ENCODE measurements at places on chromosomes 12 and 14. TPM values are rescaled to one million over a fixed set of nuclear protein-coding genes. Genes with fewer than 3 reads are reported as not detected.
A peak's percentile ranks its signal among the peaks of the same experiment; 100 is the strongest.

- no peak for DNase-seq
- H3K4me3 ChIP-seq = no peak overlapping the region
- no peaks in the 10 kb centered on the region for H3K4me1 ChIP-seq
- H3K27ac ChIP-seq = no peak overlapping the region
Measured at GRCh38 chr12:84376320-84376719, 536.3 kb downstream of the SLC6A15 start.

The RFX4 gene
- total RNA-seq = 52.7 TPM

The CD69 gene
- total RNA-seq = 2.1 TPM

The ADGRD1 gene
- total RNA-seq = 42.8 TPM

- no peaks in the 10 kb centered on the region for H3K36me3 ChIP-seq
- peak; percentile 27 for DNase-seq
- H3K27ac ChIP-seq = no peak overlapping the region
- peaks cover 11% of the 10 kb centered on the region for H3K4me1 ChIP-seq
- no peak overlapping the region for H3K4me3 ChIP-seq
Measured at GRCh38 chr14:100128688-100129087, 30.8 kb downstream of the DEGS2 start.

- no peak for DNase-seq
- no peak overlapping the region for H3K4me3 ChIP-seq
- no peaks in the 10 kb centered on the region for H3K27me3 ChIP-seq
- no peaks in the 10 kb centered on the region for H3K36me3 ChIP-seq
- no peaks in the 10 kb centered on the region for H3K4me1 ChIP-seq
Measured at GRCh38 chr12:22971701-22972191, 346.8 kb downstream of the ETNK1 start.

The IL25 gene
- 0.68 TPM for total RNA-seq

DNA sequence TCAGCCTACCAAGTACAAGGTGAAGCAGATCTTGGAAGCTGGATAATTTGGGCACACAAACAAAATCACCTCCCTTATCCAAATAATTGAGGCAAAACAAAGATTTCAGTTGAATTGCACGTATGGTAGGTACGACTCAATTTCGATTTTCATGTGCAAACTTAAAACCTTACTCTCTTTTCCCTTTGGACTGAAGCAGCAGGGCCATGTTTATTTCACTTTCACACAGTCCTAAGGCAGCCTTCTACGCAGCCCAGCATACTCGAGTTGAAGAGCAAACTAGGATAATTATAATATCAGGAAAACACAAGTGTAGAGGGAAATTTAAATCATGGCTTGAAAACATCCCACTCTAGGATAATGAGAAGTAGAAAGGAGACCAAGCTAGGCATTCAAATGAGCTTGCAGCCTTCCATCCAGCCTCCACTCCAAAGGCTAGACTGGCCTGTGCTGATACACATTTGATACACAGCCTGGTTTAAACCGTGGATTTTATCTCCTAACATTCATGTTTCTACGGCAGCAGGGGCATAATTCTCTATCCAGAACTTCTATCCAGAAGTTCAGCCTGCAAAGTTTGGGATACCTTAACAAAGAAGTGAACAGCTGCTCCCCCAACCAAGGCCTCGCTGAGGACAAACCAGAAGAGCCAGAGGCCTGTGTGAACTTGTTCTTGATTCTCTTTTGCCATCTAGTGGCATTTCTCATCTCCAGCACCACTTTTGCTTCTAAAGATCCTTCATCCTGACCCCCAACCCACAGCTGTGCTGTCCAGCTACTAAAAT, 2.4 kb upstream of the RNASE7 start:
- H3K4me1 ChIP-seq = peaks cover 22% of the 10 kb centered on the region
- H3K4me3 ChIP-seq = no peak overlapping the region
- H3K27me3 ChIP-seq = no peaks in the 10 kb centered on the region

DNA sequence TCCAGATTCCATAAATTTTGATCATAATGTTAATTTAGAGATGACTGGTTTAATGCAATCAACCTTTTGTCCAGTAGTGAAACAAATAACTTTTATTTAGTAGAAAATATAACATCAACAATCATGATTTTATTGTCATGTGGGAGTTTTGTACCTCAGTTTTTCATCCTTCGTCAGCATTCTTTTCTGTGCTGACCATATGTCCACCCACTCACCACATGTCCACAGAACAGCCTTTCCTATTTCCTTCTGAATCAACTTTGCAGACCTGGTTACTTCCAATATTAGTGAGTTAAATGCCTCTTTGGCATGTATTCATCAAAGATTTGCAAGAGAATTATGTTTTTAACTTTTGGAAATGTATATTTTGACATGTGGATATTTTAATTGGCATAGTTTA, 36.8 kb upstream of the CNTN1 start:
- no peak overlapping the region for H3K4me3 ChIP-seq
- H3K4me1 ChIP-seq = no peaks in the 10 kb centered on the region
- no peaks in the 10 kb centered on the region for H3K27me3 ChIP-seq
- H3K36me3 ChIP-seq = no peaks in the 10 kb centered on the region
- DNase-seq = no peak

- H3K4me1 ChIP-seq = no peaks in the 10 kb centered on the region
- no peak overlapping the region for H3K27ac ChIP-seq
- no peaks in the 10 kb centered on the region for H3K27me3 ChIP-seq
- H3K36me3 ChIP-seq = no peaks in the 10 kb centered on the region
- DNase-seq = no peak
- H3K4me3 ChIP-seq = no peak overlapping the region
Measured at GRCh38 chr12:6980740-6981139, 10.0 kb downstream of the EMG1 start.

- no peak overlapping the region for H3K27ac ChIP-seq
- no peak overlapping the region for H3K4me3 ChIP-seq
- no peaks in the 10 kb centered on the region for H3K36me3 ChIP-seq
- no peaks in the 10 kb centered on the region for H3K27me3 ChIP-seq
Measured at GRCh38 chr14:21940887-21941856, 267.6 kb upstream of the OR4E1 start.

The KERA gene
- 0.24 TPM for total RNA-seq

The SLC22A17 gene
- 56.6 TPM for total RNA-seq

GRCh38 chr14:68695326-68695768, 97.5 kb downstream of the ZFP36L1 start:
- H3K4me1 ChIP-seq = peaks cover 6% of the 10 kb centered on the region
- no peaks in the 10 kb centered on the region for H3K27me3 ChIP-seq
- H3K36me3 ChIP-seq = no peaks in the 10 kb centered on the region
- no peak for DNase-seq

- no peak for DNase-seq
Measured at GRCh38 chr12:16095531-16096110, 181.9 kb downstream of the SLC15A5 start.

DNA sequence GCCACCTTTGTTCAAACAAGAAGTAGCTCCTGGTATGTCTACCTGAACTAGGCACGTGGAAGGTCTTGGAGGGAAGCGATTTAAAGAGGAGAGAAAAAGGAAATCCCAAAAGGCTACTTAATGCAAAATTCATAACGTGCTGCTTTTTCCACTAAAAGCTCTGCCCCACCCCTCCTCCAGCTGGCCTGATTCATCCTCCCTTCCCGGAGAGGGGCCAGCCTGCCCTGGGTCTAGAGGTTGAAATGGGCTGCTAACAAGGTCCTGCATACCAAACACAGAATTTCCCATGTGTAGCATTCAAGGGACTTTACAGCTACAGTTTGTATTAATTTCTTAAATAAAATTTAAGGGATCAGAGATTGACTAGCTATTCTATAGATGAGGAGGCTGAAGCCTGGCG, 83.2 kb downstream of the KNTC1 start:
- H3K36me3 ChIP-seq = no peaks in the 10 kb centered on the region
- no peak overlapping the region for H3K4me3 ChIP-seq
- no peak for DNase-seq
- no peaks in the 10 kb centered on the region for H3K27me3 ChIP-seq

DNA sequence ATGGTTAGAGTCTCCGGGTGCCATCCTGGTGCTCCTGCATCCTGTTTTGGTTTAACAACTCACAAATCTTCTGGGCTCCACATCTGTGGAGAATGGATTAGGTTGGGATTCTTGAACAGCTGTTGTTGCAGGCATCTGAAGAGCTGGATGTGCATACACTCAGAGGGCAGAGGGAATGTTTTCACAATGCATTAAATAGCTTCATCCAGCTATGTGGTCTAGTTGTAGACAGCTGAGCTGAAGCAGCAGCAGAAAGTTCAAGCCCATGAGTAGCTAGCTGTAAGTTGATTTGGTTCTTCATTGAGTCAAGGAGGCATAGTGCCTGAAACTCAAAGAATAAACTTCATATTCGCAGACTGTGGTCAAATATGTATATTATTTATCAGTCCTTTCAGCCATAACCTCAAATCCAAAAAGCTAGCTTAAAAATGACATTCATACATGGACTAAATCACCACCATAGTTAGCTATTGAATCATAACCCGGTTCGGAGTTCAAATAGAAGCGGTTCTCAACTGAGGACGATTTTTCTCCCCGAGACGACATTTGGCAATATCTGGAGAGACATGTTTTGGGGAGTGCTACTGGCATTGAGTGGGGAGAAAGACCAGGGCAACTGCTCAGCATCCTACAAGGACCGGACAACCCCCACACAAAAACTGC, 858 bp upstream of the ANKRD13A start:
- no peak for DNase-seq
- no peaks in the 10 kb centered on the region for H3K27me3 ChIP-seq
- H3K36me3 ChIP-seq = no peaks in the 10 kb centered on the region
- H3K4me1 ChIP-seq = peaks cover 12% of the 10 kb centered on the region
- H3K4me3 ChIP-seq = peak overlapping the region; percentile 93

The AMN gene
- total RNA-seq = 3.0 TPM

- H3K4me3 ChIP-seq = no peak overlapping the region
- no peaks in the 10 kb centered on the region for H3K27me3 ChIP-seq
- no peaks in the 10 kb centered on the region for H3K4me1 ChIP-seq
- no peak overlapping the region for H3K27ac ChIP-seq
- H3K36me3 ChIP-seq = no peaks in the 10 kb centered on the region
- DNase-seq = no peak
Measured at GRCh38 chr12:64633940-64634337, 23.6 kb downstream of the RASSF3 start.

- H3K4me1 ChIP-seq = peaks cover 19% of the 10 kb centered on the region
- H3K27me3 ChIP-seq = no peaks in the 10 kb centered on the region
- H3K4me3 ChIP-seq = peak overlapping the region; percentile 97
- H3K27ac ChIP-seq = peak overlapping the region; percentile 97
- H3K36me3 ChIP-seq = no peaks in the 10 kb centered on the region
- peak; percentile 57 for DNase-seq
Measured at GRCh38 chr14:69153873-69154270, 953 bp upstream of the DCAF5 start.

GRCh38 chr12:46406352-46407027, 33.9 kb upstream of the SLC38A2 start:
- DNase-seq = no peak
- no peak overlapping the region for H3K4me3 ChIP-seq
- no peak overlapping the region for H3K27ac ChIP-seq
- H3K27me3 ChIP-seq = no peaks in the 10 kb centered on the region

GRCh38 chr12:123045678-123046077, 65.2 kb downstream of the ARL6IP4 start:
- H3K4me3 ChIP-seq = no peak overlapping the region
- H3K4me1 ChIP-seq = peaks cover 32% of the 10 kb centered on the region
- H3K36me3 ChIP-seq = no peaks in the 10 kb centered on the region
- no peak for DNase-seq
- no peaks in the 10 kb centered on the region for H3K27me3 ChIP-seq

DNA sequence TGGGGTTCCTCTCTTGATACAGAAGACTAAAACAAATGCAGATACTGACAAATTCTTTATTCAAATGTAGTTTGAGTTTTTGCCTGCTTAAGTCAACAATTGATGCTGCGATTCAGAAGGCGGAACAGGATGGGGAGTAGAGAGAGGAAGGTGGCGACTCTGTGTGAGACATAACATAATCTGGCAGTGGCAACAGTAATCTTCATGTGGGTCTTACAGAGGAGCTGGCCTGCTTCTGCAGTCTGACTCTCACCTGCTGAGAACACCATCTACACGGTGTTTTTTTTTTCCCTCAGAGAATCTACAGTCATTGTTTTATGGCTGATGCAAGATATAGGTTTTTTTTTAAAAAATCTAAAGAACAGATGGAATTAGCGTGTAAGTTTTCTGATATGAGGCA, 10.1 kb downstream of the CCDC92 start:
- no peaks in the 10 kb centered on the region for H3K36me3 ChIP-seq
- no peak overlapping the region for H3K4me3 ChIP-seq
- H3K27me3 ChIP-seq = no peaks in the 10 kb centered on the region
- no peak overlapping the region for H3K27ac ChIP-seq
- DNase-seq = no peak

The OR4N5 gene
- not detected for total RNA-seq

DNA sequence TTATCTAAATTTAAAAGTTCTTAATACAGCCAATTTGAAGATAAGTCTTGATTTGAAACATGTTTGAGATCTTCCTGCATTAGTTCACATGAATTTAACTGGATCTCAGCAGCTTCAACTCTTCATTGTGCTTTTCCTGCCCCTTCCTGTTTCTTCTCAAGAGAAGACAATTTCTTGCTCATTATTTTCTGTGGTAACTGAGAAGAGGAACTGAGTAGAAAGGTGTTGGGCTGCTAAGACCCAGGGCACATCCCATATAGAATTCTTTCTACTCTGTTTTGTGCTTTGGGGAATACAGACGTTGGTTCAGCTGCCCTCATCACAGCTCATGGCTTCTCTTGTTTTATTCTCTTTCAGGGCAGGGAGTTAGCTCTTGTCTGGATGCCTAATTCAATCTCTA, 110.2 kb downstream of the SNAPC1 start:
- no peak overlapping the region for H3K27ac ChIP-seq
- no peaks in the 10 kb centered on the region for H3K36me3 ChIP-seq
- no peak for DNase-seq
- no peak overlapping the region for H3K4me3 ChIP-seq
